ENCODE measurements at places on chromosomes 16 and 17.
A peak's percentile ranks its signal among the peaks of the same experiment; 100 is the strongest.

- no peak for DNase-seq
These were observed 10.7 kb downstream of the HPR start for GRCh38 chr16:72073560-72074230.

- DNase-seq = no peak
These were observed 44.2 kb downstream of the PSMD12 start for GRCh38 chr17:67322042-67322787.

GRCh38 chr17:7894226-7894625 lies 5.6 kb downstream of the CHD3 start:
- DNase-seq = no peak

- no peak for DNase-seq
These were observed 1.1 kb upstream of the GIT1 start for GRCh38 chr17:29590411-29591145.

- no peak for DNase-seq
These were observed 471.0 kb upstream of the CDH5 start for GRCh38 chr16:65895486-65895885.

GRCh38 chr16:49700251-49701064 lies 155.5 kb downstream of the ZNF423 start:
- DNase-seq = no peak

- DNase-seq = no peak
These were observed 3.3 kb downstream of the VAT1 start for GRCh38 chr17:43018932-43019331.

- no peak for DNase-seq
These were observed 191.6 kb downstream of the WWOX start for GRCh38 chr16:78290872-78291591.

GRCh38 chr17:36463916-36464764 lies 22.3 kb upstream of the ZNHIT3 start:
- peak; percentile 15 for DNase-seq

DNA sequence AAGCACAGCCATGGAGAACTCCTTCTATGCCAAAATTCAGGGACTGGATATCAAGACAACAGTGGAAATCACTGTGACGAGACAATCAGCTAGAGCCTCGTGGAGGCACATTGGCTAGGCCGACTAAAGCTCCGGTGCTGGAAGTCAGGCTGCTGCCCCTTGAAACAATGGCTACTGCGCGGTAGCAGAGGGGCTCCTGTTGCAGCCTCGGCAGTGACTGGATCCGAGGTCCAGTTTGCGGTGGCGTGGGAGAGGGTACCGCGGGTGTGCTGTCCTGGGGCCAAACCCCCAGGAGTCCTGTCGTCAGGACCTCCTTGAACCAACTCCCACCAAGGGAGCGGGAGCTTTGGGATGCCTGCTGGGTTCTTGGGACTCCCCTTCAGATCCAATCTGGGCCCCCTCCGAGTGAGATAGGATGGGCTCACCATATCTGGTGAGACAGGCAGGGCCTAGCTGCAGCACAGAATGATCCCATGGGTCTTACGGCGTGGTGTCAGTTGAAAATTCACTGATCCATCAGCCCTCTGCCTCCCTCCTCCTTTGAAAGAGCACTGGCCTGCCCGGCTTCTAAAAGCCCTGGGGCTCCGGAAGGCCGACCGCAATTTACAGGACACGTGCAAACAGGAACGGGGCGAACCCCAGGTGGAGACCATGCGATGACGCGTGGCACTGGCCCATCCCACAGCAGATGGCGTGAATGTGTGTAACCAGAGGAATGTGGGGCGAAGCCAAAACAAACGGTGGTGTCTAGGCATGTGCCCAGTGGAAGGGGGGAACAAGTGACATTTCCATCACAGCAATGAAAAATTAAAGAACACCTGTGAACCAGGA lies 15.8 kb upstream of the KCNJ18 start:
- DNase-seq = no peak

GRCh38 chr16:3665508-3665907 lies 11.0 kb downstream of the DNASE1 start:
- no peak for DNase-seq

DNA sequence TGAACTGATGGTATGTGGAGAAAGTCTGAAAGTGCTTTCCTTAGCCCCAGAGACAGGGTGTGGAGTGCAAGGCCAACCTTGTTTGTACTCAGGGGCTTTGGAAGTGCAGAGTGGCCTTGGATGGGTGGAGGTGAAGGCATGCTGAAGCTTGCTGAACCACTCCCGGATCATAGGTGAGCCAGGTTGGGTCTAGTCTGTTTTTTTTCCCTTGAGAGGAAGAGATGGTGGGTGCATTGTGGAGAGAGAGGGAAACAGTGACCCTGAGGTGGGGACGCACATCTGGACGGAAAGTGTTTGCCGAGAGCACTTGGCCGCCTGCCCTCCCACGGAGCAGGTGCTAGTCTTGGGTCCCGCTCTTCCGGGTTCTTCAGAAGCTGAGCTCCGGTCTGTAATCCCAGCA lies 12.5 kb downstream of the ABAT start:
- no peak for DNase-seq

GRCh38 chr17:55495239-55495638 lies 16.0 kb downstream of the SMIM36 start:
- DNase-seq = no peak

- DNase-seq = no peak
These were observed 19.9 kb upstream of the NAGS start for GRCh38 chr17:43984521-43984920.

- peak; percentile 28 for DNase-seq
These were observed 10.0 kb upstream of the C1QTNF8 start for GRCh38 chr16:1105888-1106620.

- DNase-seq = no peak
These were observed 2.8 kb downstream of the RECQL5 start for GRCh38 chr17:75664099-75664549.

- DNase-seq = no peak
These were observed 47.9 kb downstream of the CBFA2T3 start for GRCh38 chr16:88929091-88929445.

DNA sequence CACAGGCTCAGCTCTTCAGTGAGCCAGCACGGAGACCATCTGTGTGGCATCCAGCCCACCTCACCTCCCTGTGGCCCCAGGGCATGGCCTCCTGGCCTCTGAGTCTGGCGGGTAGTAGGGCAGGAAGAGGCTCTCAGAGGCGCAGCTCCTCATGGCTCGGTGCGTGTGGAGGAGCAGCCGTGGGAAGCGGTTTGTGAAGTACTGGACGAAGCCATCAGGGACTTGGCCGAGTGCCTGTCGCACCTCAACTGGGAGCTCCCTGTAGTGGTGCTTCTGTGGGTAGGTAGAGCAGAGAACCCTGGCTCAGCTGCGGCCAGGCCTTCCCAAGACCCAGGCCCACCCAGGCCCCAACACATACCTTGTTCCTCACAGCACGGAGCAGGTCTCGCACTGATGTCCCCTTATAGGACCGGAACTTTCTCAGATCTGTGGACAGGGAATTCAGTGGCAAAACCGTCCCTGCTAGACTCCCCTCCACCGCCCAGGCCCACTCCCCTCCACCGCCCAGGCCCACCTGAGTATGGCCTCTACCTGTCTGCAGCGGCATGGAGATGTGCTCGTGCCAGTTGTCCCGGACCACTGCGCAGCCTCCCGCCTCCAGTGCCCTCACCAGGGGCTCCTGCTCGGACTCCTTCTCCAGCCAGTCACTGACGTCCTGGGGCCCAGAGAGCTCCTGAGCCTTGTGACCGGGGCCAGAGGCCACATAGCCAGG lies 12.2 kb downstream of the PLK1 start:
- DNase-seq = no peak

DNA sequence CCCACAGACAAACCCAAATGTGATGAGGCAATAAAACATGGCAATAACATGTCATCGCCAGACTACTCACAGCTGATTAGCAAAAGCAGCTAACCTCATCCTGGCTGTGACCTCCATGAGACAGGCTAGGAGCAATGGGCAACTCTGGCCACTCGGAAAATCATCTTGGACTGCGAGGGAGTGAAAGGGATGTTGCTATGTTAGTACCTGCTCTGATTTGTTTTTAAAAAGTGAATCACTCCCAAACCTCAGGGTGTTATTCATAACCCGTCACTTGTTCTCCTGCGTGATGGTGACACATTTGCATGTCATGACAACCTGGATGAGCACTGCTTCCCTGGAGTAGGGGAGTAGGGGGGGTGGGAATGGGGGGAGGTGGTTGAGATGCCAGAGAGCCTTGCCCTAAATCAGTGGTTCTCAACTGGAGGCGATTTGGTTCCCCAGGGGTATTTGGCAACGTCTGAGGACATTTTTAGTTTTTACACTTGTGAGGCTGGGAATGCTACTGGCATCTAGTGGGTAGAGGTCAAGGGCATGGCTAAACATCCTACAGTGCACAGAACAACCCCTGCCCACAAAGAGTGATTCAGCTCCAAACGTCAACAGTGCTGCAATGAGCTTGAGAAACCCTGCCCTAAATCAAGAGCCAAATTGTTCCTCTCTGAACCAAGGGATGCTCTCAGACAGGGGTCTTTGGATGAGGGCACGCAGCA lies 241.7 kb downstream of the SOX9 start:
- no peak for DNase-seq

DNA sequence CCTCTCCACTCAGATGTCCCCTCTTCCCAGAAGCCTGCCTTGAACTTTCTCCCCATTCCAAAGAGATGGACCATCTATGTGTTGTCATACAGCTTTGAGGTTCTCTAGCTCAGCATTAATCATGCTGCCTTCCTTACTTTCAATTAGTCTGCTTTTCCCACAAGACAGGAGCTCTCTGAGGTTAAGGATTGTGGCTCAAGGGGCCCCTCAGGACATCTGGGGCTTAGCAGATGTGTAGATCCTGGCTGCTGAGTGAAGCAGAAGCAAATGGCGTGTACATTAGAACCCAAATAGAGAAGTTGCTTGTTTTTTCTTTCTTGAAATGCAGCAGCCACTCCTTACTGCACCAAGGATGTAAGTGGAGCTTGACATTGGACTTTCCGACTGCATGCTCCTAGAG lies 330.5 kb upstream of the TNRC6C start:
- no peak for DNase-seq

- DNase-seq = no peak
These were observed 13.3 kb downstream of the AKTIP start for GRCh38 chr16:53489755-53490154.

GRCh38 chr17:76550712-76551615 lies 11.1 kb downstream of the PRCD start:
- no peak for DNase-seq

- DNase-seq = no peak
These were observed 3.0 kb upstream of the COL1A1 start for GRCh38 chr17:50204431-50204830.
